ENCODE measurements at places on chromosomes 11 and 22.

GRCh38 chr11:115670538-115671205, 166.5 kb upstream of the CADM1 start:
- no peak for DNase-seq

GRCh38 chr11:2890466-2891294, 5.1 kb upstream of the CDKN1C start:
- no peak for DNase-seq

- peak; percentile 79 for DNase-seq
These were observed 632 bp downstream of the AP5B1 start for GRCh38 chr11:65779919-65780769.

- no peak for DNase-seq
These were observed 183.8 kb upstream of the NTM start for GRCh38 chr11:131186629-131187101.

- no peak for DNase-seq
These were observed 20.6 kb downstream of the BCR start for GRCh38 chr22:23200898-23201297.

- DNase-seq, result no peak
These were observed 573 bp downstream of the STK33 start for GRCh38 chr11:8593455-8593854.

DNA sequence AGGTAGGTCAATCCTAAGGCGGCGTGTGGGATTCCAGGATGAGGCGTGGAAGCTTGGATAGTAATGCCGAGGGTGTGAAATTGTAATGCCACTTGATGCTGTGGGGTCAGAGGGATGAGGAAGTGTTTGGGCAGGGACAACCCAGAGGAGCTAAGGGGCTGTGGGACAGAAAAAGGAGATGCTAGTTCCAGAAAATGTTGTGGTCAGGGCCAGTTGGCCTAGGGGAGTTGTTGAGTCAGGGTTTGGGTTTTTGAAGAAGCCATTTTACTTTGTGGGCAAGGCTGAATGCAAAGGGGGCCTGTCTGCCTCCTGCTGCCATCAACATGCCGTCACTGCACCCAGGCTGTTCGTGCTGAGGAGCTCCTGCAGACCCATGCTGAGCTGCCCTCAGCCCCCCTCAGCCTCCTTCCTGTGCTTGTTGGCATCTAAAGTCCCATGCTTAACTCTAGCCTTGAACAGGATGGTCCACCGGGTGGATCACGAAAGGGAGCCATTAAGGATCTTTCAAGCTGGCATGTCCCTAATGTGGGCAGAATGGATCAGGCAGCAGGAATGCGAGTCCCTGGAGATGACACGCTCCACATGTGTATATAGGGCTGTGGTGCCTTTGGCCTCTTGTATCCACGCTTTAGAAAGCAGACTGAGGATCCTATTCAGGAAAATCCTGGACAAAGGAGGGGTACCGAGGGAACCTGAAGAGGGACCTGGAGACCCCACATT, 2.1 kb downstream of the C11orf16 start:
- DNase-seq, result no peak

DNA sequence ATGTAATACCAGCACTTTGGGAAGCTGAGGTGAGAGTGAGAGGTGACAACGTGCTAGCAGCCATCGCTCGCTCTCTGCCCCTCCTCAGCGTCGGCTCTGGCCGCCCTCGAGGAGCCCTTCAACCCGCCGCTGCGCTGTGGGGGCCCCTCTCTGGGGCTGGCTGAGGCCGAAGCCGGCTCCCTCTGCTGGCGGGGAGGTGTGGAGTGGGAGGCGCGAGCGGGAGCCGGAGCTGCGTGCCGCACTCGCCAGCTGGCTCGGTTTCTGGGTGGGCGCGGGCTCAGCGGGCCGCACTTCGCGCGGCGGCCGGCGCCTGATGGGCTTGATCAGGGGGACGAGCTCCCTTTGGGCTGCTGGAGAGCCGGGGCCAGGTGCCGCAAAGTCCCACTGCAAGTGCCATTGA, 98.9 kb upstream of the UBASH3B start:
- DNase-seq, result peak; percentile 28

- DNase-seq, result no peak
These were observed 89.2 kb downstream of the FDX1 start for GRCh38 chr11:110518809-110519514.

- no peak for DNase-seq
These were observed 42.9 kb downstream of the LRRC32 start for GRCh38 chr11:76627606-76628005.

- no peak for DNase-seq
These were observed 2.0 kb downstream of the ZNHIT2 start for GRCh38 chr11:65115361-65116082.

GRCh38 chr11:60307507-60308195, 19.4 kb upstream of the MS4A6E start:
- no peak for DNase-seq

- DNase-seq, result peak; percentile 53
These were observed 6.6 kb upstream of the PTS start for GRCh38 chr11:112219476-112220232.

DNA sequence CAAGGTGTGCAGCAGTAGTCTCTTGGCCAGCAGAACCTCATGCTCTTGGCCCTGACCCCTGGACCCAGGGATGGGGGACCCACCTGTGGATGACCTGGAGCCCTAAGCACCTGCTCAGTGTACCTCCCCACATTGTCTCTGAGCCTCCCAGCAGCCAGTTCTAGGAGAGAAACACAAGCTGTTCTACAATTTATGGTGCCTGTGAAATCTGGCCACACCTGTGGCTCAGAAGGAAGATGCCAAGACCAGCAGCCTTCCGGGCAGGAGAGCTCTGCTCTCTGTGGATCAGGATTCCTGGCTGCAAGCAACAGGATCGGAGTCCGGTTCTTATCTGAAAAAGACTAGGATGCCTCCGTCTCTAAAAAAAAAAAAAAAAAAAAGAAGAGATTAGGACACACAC, 103.6 kb upstream of the ANO1 start:
- no peak for DNase-seq

Data from stimulated activated CD4-positive, alpha-beta T cell treated with anti-CD3 and anti-CD28 coated beads, Interleukin-4, amount 100 ng/mL, for 24 hours (primary cell).